NCI-H69 (cell line): ENCODE measurements at places on chromosomes 2 and 18.
A peak's percentile ranks its signal among the peaks of the same experiment; 100 is the strongest.

- DNase-seq, result no peak
Measured at GRCh38 chr18:62452280-62452831, 70.5 kb upstream of the ZCCHC2 start.

GRCh38 chr2:112149866-112150435 lies 11.8 kb downstream of the FBLN7 start:
- no peak for DNase-seq

GRCh38 chr2:98727369-98728087 lies 3.4 kb downstream of the MGAT4A start:
- DNase-seq, result peak; percentile 65

DNA sequence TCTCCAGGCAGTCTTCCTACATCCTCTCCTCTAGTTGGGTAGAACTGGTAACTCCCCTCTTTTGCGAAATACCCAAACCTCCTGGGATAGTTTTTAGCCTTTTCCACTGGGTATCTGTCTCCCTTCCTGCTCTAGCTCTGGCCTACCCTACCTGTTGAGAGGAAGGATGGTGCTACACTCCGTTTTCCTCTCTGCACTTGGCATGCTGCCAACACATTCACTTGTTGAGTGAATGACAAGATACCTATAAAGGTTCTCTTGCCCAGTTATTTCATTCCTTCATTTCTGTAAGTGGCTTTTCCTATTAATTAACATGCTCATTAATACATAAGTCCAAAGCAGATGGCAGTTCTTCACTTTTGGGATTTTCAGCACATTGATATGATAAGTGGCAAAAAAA lies 293.8 kb downstream of the CNTNAP5 start:
- peak; percentile 1 for DNase-seq

DNA sequence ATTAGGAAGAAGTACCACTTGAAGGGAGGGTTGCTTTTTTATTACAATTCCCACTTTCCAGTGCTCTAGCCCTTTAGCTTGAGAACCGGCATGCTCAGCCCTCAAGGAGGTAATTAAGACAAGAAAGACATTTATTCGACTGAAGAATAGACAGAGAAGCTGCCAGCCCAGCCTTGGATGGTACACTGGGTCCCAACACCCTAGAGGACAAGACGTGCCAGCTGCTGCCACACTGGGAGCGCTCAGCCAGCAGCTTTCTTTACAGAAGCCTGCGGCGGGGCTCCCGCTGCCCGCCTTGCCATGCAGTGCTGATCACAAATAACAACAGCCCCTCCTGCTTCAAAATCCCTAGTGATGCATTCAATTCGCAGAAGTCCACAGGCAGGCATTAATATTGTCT lies 746.3 kb upstream of the RAB6C start:
- peak; percentile 0 for DNase-seq

DNA sequence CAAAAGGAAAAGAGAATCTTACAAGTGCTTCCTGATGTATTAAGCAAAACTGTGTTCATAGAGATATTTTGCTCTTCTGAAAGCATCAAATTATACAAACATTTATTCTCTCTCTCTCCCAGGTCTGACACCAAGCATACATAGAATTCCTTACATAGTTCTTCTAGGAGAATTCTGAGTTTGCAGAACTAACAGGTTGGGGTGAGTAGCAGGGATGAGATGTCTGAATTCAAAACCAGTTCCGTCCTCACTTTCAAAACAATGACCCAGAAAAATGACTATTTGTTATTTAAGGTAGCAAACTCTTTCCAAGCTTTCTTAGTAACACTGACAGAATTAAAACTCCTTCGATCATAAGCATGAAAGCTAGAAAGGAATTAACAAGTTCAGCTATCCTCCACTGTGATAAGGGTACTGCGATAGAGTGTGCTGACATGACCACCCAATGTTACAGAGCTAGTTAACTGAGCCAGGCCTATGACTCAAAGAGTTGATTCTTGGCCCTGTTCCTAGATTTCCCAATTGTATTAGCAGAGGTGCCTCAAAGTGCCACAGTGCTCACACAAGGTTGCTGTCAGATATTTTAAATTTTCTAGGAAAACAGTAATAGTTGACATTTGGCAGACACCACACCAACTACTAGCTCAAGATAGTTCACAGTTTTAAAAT lies 85.8 kb upstream of the SETBP1 start:
- no peak for DNase-seq

GRCh38 chr2:145909766-145910165 lies 1389.8 kb upstream of the ZEB2 start:
- DNase-seq, result no peak

GRCh38 chr2:96329456-96329855 lies 4.3 kb downstream of the ITPRIPL1 start:
- DNase-seq, result peak; percentile 59

- no peak for DNase-seq
Measured at GRCh38 chr2:161063946-161064306, 96.3 kb upstream of the TANK start.

DNA sequence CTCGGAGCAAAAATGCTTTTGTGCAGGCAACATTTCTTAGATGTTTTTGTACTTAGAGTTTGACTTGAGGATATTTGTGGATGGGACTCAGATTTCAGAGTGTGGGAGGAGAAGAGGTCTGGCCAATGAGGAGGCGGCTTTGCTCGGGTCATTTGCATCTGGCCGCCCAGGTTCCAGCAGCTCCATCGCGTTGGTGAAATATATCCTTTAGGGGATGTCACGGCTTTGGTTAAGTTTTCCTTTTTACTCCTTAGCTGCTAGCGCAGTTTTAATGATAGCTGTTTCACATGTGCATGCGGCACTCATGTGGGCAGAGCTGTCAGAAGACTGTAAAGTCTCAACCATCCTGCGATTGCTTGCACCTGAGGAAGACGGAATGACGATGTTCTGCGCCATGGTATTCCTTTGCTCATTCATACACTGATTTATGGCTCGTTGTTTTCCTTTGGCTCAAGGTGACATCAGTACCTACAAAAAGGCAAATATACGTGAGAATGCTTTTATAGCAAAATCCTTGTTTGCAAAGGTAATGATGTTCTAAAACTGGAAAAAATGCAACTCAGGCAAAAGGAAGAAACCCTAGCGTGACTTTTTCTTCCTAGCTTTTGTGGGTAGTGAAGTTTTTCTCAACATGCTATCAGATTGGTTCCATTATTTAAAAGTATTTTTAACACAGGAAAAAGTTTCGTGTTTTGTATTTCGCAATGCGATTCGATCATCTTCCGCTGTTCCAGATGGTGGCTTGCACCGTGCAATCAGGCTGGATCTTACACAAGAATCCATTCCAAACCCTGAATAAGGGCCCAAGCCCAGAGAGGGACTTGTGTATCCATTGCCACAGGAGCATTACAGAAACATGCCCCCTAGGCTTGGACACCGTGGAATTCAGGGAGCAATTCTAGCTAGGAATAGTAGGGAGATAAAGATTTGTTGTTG lies 70.5 kb upstream of the ZNF516 start:
- peak; percentile 29 for DNase-seq

DNA sequence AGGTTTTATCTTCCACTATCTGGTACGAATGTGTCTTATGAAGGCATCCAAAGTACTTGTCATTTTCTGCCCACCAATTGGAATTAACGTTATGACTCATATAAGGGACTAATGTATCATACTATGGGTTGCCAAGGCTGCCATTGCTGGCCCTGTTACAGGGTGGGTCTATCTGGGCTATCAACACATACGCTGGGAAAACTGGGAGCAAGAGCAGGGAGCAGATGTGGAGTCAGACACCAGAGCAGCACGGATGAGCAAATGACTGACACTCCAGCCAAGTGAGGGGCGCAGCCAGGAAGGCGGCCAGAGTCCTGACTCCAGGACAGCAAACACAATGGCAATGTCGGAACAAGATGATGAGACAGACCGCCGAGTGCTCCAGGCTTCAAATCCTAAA lies 145.9 kb downstream of the COPS8 start:
- no peak for DNase-seq

GRCh38 chr2:145657265-145657664 lies 1137.3 kb upstream of the ZEB2 start:
- no peak for DNase-seq

DNA sequence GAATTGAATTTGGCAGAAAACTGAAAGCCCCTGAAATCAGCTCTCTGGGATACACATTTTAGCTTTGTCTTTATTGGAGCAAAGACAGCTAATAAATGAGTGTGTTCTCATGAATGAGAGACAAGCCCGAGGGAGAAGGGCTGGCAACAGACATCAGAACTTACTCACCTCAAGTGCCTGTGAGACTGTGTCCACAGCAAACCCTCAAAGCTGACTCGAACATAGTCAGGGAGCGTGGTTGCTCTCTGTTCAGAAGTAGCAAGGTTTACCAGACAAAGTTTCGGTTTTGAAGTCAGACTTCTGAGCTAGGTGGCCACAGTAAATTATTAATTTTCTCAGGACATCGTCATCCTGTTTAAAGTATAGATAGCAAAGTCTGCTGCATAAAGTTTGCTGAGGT lies 207.9 kb downstream of the CMPK2 start:
- no peak for DNase-seq

GRCh38 chr2:172588931-172589330 lies 33.0 kb downstream of the PDK1 start:
- DNase-seq, result no peak

DNA sequence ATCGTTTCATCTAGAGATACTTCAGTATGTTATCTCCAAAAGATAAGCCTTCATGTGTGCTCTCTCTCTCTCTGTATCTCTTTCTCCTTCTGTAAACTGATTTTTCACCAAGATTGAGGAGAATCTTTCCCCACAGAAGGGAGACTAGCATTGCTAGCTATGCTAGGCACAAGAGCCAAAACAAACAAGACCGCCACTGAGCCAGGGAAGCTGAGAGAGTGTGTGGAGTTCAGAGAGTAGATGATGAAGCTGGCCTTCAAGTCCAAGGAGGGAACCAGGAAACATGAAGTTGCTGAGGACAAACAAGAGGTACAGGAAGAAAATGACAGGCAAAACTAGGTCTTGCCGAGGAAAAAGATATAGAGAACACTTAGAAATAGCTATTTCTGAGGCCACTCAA lies 23.4 kb downstream of the DAPL1 start:
- no peak for DNase-seq

DNA sequence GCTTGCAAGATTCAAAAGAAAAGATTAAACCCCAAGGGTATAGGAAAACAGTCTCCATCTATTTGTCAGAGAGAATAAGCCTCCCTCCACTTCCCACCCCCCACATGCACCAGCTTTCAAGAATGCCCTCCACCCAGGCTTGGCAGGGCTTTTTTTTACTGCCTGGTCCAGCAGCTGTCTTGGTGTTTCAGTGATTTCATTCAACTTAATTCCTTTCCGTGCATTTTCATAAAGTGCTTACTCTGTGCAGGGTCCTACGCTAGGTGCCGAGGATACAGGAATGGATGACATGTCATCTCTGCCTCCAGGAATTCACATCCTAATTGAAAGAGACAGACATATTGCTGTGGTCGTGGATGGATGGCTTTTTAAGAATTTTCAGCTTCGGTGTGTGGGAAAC lies 117.9 kb downstream of the LRATD1 start:
- peak; percentile 50 for DNase-seq

- no peak for DNase-seq
Measured at GRCh38 chr18:40407909-40408308, 1547.1 kb upstream of the PIK3C3 start.

GRCh38 chr2:175414882-175415487 lies 233.5 kb upstream of the ATP5MC3 start:
- peak; percentile 74 for DNase-seq
